ENCODE measurements at places on chromosomes 6 and 20.
A peak's percentile ranks its signal among the peaks of the same experiment; 100 is the strongest.

DNA sequence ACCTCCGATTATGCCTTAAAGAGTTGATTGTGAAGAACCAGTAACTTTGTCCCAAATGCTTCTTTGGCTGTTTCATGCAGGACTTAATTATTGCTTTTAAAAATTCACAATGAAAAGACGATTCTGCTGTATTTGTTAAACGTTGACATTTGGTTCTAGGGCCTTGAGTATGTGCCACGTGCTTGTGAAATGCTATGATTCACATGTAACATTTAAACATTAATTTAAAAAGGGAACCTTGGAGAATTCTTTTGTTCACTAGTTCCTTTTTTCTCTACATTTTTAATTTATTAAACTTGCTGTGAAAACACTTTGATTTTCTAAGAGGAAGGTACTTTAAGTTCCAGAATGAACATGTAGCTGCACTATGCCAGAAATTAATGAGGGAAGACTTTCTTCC, 9.5 kb downstream of the GZF1 start:
- DNase-seq: no peak

DNA sequence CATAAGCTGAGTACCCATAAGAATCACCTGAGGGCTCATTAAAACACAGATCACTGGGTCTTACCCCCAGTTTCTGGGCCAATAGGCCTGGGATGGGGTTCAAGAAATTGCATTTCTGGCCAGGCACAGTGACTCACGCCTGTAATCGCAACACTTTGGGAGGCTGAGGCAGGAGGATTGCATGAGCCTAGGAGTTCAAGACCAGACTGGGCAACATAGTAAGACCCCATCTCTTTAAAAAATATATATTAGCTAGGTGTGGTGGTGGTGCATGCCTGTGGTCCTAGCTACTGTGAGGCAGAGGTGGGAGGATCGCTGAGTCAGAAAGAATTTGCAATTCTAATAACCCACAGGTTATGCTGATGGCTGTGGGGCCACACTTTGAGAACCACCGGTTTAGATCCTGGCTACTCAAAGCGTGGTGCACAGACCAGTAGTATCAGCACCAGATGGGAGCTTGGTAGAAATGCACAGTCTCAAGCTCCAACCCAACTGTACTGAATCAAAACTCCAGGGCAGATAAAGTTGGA, 2.0 kb downstream of the CCM2L start:
- no peak for DNase-seq

DNA sequence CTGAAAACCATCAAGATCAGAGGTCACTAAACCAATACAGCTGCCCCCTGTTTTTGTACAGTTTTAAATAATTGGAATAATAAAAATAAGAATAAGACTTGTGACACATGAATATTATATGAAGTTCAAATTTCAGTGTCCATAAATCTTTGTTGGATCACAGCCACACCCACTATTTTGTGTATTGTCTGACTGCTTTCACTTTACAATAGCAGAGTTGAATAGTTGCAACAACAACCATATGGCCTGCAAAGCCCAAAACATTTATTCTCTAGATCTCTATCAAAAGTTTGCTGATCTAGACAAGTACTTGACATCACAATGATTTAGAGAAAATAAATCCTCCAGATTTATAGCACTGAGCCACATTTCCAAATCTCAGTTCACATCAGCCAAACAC, 73.6 kb downstream of the SPTLC3 start:
- DNase-seq: no peak

DNA sequence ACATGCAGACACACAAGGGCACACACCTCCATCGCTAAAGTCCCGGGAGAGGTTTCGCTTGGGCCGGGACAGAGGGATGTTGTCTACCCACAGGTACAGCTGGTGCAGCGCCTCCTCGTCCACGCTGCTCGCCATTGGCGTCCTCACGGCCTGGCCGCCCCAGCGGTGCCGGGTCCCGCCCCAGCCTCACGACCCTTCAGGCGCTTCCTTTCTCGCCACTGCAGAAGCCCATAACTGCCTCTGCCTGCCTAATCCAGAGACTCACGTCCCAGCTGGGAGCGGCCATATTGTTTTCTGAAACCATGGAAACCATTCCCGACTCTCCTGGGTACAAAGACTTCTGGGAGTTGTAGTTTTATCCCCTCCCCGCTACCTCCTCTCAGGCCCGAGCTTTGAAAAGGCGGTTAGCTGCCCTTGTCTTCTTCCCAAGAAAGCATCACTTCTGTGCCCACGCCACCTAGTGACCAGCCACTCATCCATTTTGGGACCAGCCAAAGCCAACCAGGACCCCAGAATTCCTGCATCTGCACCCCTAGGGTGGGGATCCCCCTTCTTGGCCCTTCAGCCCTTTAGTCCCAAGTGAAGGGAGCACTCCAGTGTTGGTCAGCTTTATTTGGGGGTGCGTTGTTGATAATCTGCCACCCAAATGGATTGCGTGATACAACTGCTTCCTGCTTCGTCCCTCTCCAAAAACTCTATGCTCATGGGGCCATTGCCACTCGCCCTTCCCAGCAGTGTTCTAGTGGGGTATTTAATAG, at the start of gene SPEF1:
Gene SPEF1 (minus strand): TSS at position 296 of the 758 bp plus-strand sequence. CDS start 161 bp downstream, at position 135.
- no peak for DNase-seq

DNA sequence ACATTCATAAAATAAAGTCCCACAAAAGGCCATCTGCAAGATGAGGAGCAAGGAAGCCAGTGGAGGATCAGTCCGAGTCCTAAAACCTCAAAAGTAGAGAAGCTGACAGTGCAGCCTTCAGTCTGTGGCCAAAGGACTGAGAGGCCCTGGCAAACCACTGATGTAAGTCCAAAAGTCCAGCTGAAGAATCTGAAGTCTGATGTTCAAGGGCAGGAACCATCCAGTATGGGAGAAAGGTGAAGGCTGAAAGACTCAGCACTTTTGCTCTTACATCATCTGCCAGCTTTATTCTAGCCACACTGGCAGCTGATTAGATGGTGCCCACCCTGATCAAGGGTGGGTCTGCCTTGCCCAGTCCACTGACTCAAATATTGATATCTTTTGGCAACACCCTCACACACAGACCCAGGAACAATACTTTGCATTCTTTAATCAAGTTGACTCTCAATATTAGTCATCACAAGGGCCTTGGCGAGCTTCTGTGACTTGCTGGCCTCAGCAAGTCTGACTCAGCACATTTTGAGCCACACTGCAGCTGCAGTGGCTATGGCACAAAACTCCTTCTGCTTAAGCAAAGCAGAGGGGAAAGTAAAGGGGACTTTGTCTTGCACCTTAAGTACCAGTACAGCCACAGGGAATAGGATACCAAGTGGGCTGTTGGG, 1370.3 kb upstream of the CITED2 start:
- no peak for DNase-seq

DNA sequence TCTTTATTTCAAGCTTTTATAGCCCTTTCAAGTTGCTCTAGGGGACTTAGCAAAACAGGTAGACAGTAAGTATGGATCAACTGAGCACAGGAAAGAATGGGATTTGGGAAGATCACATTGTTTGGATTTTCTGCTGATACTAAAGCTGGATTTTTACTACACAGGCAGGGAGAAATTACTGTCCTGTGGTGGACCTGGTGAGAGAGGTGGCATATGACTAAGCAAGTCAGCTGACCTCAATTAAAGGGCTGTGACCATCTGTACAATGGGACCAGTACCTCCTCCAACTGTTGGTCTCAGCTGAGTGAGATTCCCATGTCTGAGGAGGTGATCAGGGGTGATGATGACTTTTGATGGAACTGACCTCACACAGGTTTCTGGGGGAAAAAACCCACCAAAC, 28.0 kb downstream of the RREB1 start:
- no peak for DNase-seq

DNA sequence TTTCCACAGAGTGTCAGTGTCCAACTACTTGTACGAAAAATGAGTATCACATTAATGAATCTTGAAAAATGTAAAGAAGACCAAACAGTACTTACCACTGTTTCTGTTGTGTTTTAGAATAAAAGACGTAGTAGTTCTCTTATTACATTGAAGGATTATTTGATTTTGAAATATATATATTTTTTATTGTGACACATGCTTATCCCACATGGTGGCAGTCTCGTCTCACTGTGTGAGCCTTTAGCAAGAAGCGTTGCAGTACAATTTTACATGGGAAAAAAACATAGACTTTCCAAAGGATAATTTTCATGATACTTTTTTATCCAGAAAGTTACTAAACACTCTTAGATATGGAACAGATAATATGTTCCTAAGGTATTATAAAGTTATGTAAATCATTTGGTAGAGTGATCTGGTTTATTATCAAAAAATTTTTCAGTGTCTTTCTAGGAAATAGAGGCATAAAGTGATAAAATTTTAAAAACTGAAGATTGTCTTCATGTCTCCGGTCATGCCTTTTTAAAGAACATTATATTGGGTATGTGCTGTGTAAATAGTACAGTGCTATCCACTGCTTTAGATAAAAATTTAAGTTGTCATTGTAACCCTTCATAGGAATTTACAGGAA, 117.5 kb upstream of the SAMD5 start:
- DNase-seq: no peak

- DNase-seq: no peak
Measured at GRCh38 chr20:24406750-24407149, 62.7 kb upstream of the SYNDIG1 start.

DNA sequence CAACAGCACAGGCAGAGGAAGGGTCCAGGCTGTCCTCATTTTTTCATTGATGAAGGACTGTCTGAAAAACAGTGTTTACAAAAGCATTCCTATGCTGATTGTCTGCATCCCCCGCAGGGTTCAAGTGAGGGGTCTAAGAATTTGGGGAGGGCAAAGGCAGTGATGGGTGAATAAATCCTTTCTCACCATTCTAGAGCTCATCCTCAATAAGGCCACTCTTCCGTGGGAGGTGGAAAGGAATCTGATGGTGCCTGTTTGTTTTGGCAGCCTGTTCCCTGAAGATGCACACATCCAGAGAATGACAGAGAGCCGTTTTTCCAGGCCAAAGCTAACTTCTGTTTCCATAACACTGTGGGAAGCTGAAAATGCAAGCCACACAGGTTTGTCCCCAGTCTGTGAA, 164.5 kb downstream of the MOXD1 start:
- no peak for DNase-seq

- no peak for DNase-seq
Measured at GRCh38 chr20:47427067-47427466, 70.6 kb upstream of the ZMYND8 start.

DNA sequence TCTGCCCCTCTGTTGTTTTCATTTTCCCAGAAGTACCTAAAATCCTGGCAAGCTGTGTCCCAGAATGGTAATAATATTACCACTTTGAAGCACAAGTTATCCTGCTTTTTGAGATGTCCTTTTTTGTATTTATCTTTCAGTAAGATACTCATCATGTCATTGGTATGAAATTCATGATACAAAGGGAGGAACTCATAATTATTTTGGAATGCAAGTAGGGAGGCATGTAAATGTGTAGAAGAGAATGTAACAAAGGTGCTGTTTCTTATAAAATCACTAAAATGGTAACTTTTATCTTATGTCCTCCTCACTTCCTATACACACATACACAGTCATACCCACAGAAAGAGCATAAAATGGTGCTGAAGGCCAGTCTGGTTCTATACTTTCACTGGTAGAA, 109.9 kb downstream of the CD2AP start:
- no peak for DNase-seq

DNA sequence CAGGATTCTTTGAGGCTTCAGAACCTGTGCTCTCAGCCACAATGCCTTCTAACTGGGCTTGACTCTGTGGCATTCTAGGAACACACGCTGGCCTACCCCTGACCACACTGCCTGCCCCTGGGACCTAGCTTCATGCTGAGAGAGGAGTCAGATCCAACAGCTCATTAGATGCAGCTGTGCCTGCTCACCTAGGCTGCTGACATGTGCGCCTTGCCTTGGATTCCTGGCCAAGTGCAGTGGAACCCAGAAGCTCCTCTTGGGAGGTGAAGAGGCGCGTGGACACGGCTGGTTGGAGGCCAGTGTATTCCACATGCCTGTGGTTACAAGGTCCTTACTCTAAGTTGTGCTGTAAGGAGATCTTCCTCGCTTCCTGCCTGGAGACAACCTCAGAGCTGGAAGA, 24.7 kb upstream of the KCNK16 start:
- no peak for DNase-seq

GRCh38 chr20:63224412-63225081, 8.6 kb upstream of the YTHDF1 start:
- no peak for DNase-seq

- no peak for DNase-seq
Measured at GRCh38 chr20:49501917-49502316, 19.4 kb upstream of the KCNB1 start.

GRCh38 chr20:34185766-34186620, 55.2 kb upstream of the ASIP start:
- DNase-seq: no peak

- DNase-seq: no peak
Measured at GRCh38 chr20:6185268-6185667, 62.4 kb upstream of the FERMT1 start.

GRCh38 chr6:33744001-33744848, 2.5 kb downstream of the IP6K3 start:
- DNase-seq: peak; percentile 57

GRCh38 chr6:29791786-29792122, 35.9 kb upstream of the HLA-G start:
- DNase-seq: no peak

- no peak for DNase-seq
Measured at GRCh38 chr6:157689875-157690274, 133.2 kb upstream of the SNX9 start.
